ENCODE measurements at places on chromosomes 3 and 15.

GRCh38 chr15:37979671-37980409, 45.4 kb downstream of the TMCO5A start:
- no peak for DNase-seq

GRCh38 chr3:69535613-69536012, 149.7 kb upstream of the FRMD4B start:
- DNase-seq: no peak

DNA sequence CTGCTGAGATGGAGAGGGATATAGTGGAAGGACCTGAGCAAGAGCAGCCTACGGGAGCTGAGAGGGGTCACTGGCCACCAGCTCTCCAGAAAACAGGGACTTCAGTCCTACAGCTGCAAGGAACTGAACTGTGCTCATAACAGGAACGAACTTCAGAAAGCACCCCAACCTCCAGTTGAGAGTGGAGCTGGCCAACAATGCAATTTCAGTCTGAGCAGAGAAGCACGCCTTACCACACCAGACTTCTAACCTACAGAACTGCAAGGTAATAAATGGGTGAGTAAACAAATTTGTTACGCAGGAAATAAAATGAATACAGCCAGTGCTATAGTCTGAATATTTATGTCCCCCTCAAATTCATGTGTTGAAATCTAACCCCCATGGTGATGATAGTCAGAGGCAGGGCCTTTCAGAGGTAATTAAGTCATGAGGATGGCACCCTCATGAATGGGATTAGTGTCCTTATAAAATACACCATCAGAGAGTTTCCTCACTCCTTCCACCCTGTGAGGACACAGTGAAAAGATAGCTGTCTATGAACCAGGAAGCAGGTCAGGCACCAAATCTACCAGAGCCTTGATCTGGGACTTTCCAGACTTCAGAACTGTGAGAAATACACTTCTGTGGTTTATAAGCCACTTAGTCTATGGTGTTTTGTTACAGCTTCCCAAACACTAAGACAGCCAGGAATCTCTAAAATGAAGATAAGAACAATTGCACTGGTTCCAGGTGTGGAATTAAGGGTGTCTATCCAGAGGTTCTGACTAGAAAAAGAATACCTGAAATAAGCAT, 58.6 kb downstream of the SYNM start:
- no peak for DNase-seq

- DNase-seq: no peak
Measured at GRCh38 chr15:55005679-55006078, 191.1 kb downstream of the RSL24D1 start.

DNA sequence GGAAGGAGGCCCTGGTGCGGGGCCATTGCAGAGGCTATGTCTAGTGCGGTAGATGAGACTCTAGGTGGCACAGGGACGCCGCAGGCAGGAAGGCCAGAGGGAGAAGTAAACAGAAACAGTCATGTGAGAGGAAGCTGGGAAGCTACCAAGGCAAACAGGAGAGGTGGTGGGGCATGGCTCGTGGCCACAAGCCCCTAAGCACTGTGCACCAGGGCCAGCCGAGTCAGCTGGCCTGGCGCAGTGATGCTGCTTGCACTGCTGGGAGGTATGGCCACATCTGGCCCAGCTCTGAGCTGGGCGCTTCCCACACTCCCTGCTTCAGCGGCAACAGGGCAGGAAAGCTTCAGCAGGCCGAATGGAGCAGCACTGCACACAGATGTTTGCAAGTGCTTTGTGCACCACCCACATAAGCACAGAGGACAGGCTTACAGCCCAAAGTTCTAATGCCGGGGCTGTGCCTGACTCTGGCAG, 76.6 kb downstream of the SRGAP3 start:
- no peak for DNase-seq

DNA sequence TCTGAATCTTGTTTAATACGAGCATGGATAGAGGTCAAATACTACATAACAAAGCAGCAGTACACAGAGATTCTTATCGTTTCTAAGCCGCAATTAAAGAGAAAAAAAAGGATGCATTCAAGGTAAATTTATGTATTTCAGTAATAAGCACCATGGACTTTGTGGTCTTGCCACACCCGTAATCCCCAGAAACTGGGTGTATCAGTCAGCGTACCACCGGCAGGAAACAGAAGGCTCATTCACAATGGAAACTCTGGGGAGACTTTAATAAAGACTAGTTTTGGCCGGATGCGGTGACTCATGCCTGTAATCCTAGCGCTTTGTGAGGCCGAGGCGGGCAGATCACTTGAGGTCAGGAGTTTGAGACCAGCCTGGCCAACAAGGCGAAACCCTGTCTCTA, 81.9 kb upstream of the ZNF280D start:
- DNase-seq: no peak

DNA sequence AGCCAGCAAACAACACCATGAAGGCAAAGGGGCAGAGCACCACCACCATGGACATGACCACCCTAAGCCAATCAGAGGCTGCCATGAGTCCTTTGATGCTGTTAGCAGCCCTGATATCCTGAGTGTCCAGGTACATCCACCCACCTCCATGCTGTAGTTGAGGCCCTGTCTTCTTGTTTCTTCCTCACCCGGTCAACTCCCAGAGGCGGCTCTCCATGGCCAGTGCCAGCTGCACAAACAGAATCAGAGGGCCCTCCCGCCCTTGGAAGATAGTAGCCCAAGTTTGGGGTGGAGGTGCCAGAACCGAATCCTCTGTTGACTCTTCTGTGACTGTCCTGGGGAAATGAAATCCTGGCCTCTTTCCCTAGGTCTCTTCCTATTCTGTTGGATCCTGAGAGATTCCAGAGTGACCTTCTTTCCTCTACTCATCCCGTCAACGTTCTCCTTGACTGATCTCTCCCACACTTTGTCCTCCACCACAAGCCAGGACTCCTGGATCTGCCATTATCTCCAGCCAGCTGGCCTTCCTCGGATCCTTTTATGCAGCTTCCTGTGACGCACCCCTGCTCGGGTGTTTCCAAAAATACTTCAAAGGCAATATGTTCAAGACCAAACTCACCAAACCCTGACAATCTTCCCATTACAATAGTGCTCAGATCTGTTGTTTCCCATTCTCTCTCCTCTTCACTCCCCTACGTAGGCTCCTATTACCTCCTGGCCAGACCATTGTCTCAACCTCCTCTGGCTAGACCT, 45.4 kb upstream of the DLG1 start:
- DNase-seq: peak; percentile 17

GRCh38 chr3:20904671-20905070, 718.7 kb upstream of the SGO1 start:
- no peak for DNase-seq

DNA sequence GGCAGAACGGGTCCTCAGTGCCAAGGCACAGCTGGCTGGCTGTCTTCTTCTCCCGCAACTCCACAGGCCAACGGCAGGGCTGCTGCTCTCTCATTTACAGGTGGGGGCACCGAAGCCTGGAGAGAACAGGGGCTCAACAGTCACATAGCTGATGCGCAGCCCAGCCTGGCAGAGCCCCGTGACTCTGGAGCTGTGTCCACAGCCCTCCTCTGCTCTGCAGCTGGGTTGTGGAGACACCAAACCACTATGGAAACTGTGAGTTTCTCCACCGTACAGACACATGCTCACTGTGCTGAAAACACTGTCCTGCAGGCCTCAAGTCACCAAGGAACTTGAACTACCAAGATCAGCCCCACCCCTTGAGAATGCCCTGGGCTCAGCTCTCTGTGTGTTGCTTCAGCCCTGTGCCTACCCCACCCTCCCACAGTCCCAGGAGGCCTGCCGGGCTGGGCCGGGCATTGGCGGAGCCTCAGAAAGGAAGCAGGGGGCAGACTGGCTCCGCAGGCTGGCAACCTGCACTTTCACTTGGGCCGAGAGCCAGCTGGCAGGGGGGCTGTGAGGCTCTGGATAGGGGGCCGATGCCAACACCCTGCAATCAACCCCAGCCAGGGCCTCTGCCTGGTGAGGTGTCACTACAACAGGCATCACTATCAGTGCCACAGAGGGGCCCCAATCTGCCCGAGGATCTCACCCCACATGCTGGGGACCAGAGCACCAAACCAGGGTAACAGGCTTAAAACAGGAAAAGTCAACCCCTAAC, 113.7 kb upstream of the RPL32 start:
- no peak for DNase-seq

DNA sequence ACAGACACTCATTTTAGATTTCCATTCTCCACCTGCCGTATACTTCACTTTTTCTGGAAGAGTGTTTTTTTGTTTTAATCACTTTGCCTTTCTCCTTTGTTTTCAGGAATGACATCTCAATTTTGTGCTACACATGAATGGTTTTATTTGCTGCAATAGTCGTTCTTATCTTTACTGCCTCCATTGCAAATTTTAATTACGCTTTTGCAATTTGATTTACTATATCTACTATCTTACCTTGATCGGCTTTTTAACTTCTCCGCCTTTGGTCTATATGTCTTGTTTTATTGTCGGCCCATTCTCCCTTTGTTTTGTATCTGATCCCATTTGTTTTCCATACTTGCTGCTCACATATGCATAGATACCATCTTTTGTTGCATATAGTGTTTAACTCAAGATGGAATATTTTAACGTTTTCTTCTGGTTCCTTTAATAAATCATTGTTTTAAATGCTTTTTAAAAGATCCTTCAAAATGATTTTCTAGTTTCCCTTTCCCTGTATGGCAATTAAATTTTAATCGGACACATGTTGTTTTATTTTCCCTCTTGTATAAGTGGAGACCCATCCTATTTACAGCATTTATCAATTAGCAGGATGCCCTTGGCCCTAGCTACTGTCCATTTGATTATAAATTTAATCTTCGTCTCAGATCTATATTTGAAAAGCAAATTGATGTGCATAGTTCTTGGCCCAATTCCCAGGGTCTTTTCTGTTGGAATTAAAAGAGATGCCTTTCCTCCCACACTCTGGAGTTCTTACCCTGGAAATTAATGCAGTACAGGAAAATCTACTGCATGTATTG, 97.2 kb upstream of the CNTN4 start:
- no peak for DNase-seq

- DNase-seq: no peak
Measured at GRCh38 chr3:189772584-189772983, 141.4 kb downstream of the TP63 start.

GRCh38 chr15:88987934-88988671, 74.9 kb upstream of the MFGE8 start:
- DNase-seq: no peak

- DNase-seq: no peak
Measured at GRCh38 chr3:159455741-159456181, 532.9 kb upstream of the IL12A start.

DNA sequence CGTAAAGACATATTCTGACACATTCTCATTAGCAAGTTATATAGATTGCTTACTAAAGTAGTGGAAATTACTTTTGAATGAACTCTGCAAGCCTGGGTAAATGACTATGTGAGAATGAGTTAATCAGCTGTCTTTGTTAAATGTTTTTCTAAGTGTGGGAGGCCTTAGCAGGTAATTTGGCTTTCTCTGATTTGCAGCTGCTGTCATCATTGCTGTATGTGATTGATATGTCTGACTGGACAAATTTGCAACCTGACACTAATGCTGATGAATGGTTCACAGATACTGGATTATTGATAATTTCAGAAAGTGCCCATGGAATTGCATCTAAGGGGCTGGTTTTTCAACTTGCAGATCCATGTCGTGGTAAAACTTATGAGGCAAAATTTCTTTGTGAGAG, 372.2 kb upstream of the SGO1 start:
- DNase-seq: no peak

- DNase-seq: no peak
Measured at GRCh38 chr3:155956508-155957411, 86.3 kb downstream of the GMPS start.

DNA sequence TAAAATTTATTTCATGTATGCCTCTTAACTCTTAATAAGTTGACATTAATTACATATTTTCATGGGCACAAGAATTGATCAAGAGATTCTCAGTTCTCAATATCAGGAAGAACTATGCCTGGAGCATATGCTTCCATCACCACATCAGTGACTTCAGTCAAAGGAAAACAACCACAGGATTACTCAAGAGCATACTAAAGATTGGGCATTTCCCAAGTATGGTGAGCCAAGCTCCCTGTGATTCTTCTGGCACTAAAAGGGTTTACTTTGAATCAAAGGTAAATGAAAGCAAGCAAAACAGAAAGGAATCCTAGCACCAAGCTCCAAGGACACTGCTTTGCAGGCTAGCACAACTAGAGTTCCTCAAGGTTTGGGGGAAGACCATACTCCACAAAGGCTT, 44.6 kb downstream of the FMN1 start:
- DNase-seq: peak; percentile 60
